ENCODE measurements at places on chromosomes 5 and 9. TPM values are rescaled to one million over a fixed set of nuclear protein-coding genes. Genes with fewer than 3 reads are reported as not detected.

Gene PCDHGB7
- polyA plus RNA-seq = 7.0 TPM

Gene SPATA6L
- polyA plus RNA-seq = 0.47 TPM

Gene MAP1B
- 32.5 TPM for polyA plus RNA-seq

Gene QRFP
- 0.33 TPM for polyA plus RNA-seq

Gene LCP2
- 4.2 TPM for polyA plus RNA-seq

Gene PAEP
- not detected for polyA plus RNA-seq

Gene SCGB3A2
- polyA plus RNA-seq = not detected

Gene CSNK1A1
- 125 TPM for polyA plus RNA-seq

Measured in forelimb muscle (tissue), 1 donor.